Activated CD4-positive, alpha-beta memory T cell treated with anti-CD3 and anti-CD28 coated beads, Interleukin-2, amount 10 ng/mL, durations not matched to agents 7 days and 5 days (primary cell): ENCODE measurements at places on chromosomes 3 and 15.

- DNase-seq = no peak
Measured at GRCh38 chr15:57655053-57655452, 51.5 kb upstream of the POLR2M start.

DNA sequence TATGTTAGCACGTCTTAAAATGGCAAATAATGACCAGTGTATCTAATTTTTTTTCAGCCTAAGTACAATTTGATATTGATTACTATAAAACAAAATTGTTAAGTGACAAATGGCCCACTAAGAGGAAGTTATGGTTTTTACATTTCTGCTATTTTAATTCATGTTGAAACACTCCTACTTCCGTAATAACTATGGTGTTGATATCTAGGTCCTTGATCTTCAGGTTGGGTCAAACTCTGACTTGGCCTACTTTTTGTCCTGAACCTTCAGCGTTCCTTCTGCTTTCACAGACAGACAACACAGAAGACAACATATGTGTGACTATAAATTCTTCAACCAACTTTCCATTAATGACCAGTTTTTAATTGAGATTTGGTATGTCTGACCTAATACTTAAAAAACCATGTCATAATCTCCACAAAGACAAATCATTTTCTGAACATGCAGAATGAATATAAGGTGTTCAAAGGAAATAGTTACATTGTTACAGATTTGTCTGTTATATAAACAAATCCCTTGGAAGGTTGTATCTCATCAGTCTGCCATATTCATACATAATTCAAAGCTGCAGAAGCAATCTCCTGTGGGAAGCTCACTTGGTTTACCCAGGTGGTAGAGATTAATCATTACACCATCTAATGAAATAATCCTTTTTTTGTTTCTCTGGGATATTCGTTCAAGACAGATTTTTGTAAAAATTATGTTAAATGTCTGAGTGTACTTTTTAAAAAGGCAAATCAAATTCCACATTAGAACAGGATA is 92.1 kb upstream of the TSPAN3 start:
- DNase-seq = no peak

DNA sequence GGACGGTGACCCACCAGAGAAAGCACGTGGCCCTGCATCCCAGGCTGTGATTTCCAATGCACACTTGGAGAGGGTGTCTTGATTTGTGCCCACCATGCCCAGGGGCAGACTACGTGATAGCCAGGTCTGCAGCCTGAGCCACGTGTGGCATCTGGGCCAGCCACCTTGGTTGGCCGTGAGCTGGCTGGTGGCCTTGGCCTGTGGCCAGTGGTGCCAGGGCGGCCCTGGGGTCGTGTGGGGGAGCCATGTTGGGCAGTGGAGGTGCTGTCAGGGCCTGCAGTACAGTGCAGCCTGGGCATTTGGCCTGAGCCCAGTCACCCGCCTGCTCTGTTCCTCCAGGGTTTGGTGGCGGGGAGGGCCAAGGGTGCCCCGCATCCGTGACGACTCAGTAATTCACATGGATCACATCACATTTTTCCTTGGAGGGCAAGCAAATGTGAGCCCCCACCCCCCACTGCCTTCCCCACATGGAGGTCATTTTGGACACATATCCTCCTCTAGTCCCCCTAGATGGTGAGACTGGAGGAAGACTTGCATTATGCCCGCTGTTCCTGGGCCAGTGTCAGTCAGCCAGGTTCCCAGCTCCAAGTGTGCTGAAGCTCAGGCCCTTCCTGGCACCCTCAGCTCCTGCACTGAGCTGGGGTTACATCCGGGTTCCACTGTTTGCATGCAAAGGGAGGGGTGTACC is 201.4 kb downstream of the UBE3A start:
- no peak for DNase-seq

- DNase-seq = no peak
Measured at GRCh38 chr3:13569201-13569600, 20.3 kb downstream of the FBLN2 start.

GRCh38 chr3:174891524-174892203 is 32.5 kb downstream of the NAALADL2 start:
- DNase-seq = no peak
